ENCODE measurements at places on chromosomes 11 and 22.

DNA sequence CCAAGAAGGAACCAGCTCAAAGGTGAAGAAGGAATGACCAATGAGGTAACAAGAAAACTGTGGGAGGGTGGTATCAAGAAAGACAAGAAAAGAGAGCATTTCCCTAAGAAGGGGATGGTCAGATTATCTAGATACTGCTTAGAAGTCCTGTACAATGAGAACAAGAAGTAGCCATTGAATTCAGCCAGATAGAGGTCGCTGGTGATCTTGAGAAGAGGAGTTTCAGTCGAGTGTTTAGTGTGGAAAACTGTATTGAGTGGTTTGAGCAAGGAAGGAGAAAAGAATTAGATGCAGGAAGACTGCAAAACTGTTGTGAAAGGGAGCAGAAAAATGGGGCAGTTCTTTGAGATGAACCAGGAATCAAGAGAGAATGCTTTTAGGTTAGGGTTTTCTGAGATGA is 74.6 kb upstream of the FAT3 start:
- no peak for DNase-seq
- no peak overlapping the region for H3K27ac ChIP-seq
- no peaks in the 10 kb centered on the region for H3K27me3 ChIP-seq
- H3K36me3 ChIP-seq = no peaks in the 10 kb centered on the region
- no peaks in the 10 kb centered on the region for H3K4me1 ChIP-seq

GRCh38 chr11:63099555-63099954 is 44.5 kb downstream of the SLC22A24 start:
- no peaks in the 10 kb centered on the region for H3K4me1 ChIP-seq
- H3K4me3 ChIP-seq = no peak overlapping the region
- H3K27ac ChIP-seq = no peak overlapping the region
- H3K27me3 ChIP-seq = peaks cover 4% of the 10 kb centered on the region
- no peak for DNase-seq
- no peaks in the 10 kb centered on the region for H3K36me3 ChIP-seq

DNA sequence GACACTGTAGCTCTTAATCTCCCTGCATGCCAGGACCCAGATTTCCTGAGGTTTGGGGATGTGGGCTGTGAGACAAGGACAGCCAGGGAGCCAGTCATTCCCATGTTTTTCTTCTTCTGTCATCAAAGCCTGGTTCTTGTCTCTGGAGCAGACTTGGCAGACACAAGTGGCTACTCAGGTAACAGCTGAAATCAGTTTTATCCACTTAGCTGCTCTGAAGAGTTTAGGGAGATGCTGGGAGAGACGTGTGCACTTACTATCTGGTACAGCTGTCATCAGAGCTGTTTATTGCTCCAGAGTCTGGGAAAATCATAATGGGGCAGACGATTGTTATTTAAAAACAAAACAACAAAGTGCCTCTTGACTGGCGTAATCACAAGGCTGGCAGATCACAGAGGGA is 56.6 kb downstream of the CSNK2A3 start:
- no peaks in the 10 kb centered on the region for H3K36me3 ChIP-seq
- H3K4me1 ChIP-seq = no peaks in the 10 kb centered on the region
- no peaks in the 10 kb centered on the region for H3K27me3 ChIP-seq
- DNase-seq = no peak
- no peak overlapping the region for H3K4me3 ChIP-seq

GRCh38 chr11:76210931-76211851 is 4.9 kb upstream of the WNT11 start:
- peaks cover 17% of the 10 kb centered on the region for H3K4me1 ChIP-seq
- H3K36me3 ChIP-seq = no peaks in the 10 kb centered on the region
- H3K27me3 ChIP-seq = peaks cover 5% of the 10 kb centered on the region
- DNase-seq = peak; percentile 10
- H3K4me3 ChIP-seq = peak overlapping the region; percentile 37

- no peak for DNase-seq
- H3K4me1 ChIP-seq = no peaks in the 10 kb centered on the region
- no peak overlapping the region for H3K27ac ChIP-seq
- no peaks in the 10 kb centered on the region for H3K36me3 ChIP-seq
- no peak overlapping the region for H3K4me3 ChIP-seq
- H3K27me3 ChIP-seq = no peaks in the 10 kb centered on the region
Observed at GRCh38 chr22:33271390-33272161, 213.4 kb upstream of the SYN3 start.

DNA sequence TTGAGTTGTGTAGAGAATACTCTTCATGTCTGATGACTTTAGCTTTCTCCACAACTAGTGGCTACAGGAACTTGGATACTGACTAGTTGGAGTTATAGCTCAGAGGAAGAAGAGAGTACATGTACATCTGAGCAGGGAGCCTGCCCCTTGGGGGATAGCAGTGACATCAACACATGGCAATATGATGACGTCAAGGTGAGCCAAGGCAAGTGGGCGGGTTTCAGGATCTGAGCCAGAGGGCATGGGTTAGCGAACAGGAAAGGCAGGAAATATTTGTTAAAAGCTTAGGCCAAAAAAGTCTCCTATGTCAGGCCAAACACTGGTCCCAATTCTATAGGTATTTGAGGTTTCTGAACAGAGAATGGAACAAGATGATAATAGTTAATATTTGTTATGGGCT is 42.0 kb upstream of the HORMAD2 start:
- no peak overlapping the region for H3K27ac ChIP-seq
- no peaks in the 10 kb centered on the region for H3K36me3 ChIP-seq
- H3K4me3 ChIP-seq = no peak overlapping the region
- no peak for DNase-seq
- H3K4me1 ChIP-seq = no peaks in the 10 kb centered on the region

DNA sequence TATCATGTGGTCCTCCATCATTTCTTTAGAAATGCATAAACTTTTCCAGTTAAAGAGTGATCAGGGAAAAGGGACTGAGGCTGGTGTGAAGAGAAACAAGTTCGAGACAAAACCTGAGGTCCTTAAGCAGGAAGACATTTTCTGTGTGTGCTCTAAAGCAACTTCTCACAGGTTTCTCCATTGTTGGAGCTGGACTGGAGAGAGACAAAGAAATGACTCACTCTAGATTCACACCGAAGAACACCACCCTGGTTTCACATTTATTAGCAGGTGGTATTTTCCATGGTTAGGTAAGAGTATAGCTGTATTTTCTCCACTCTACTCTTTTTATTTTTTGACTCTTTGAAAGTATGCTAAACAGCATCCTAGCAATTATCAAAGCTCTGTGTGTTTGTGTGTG is 736.4 kb downstream of the KCNA4 start:
- no peak overlapping the region for H3K27ac ChIP-seq
- no peaks in the 10 kb centered on the region for H3K4me1 ChIP-seq
- H3K27me3 ChIP-seq = no peaks in the 10 kb centered on the region
- no peak for DNase-seq

GRCh38 chr22:48161298-48161697 is 1398.8 kb downstream of the TBC1D22A start:
- H3K4me3 ChIP-seq = no peak overlapping the region
- no peaks in the 10 kb centered on the region for H3K36me3 ChIP-seq
- no peak overlapping the region for H3K27ac ChIP-seq
- H3K27me3 ChIP-seq = no peaks in the 10 kb centered on the region
- no peaks in the 10 kb centered on the region for H3K4me1 ChIP-seq

DNA sequence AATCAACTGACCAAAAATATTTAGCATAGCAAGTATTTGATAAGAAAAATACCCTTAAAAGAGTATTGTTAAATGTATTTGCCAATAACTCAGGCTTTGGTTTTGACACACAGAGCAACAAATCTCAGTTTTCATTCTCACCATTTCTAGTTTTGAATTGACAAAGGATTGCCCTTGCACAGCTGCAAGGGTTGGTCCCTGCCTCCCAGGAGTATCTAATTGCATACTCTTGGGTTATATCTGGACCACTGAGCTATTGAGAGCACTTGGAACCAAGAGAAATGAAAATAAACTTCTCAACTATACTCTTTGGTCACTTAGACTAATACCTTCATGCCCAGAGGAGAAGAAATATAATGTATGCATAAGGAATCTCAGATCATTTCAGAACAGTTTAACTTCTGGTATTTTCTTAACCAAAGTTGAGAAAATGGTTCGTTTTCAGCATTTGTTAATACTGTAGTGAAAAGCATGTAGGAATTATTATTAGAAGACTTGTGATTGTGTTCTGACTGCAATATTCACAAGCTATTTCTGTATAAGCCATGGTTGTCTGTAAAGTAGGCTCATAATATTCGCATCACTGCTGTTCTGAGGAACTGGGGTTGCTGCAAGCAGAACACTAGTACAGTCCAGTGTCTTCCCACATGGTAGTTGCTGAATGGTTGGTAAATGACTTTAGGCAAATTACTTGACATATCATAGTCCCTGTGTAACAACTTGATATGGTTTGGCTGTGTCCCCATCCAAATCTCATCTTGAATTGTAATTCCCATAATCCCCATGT is 7.9 kb downstream of the C2CD3 start:
- no peaks in the 10 kb centered on the region for H3K27me3 ChIP-seq
- no peak overlapping the region for H3K4me3 ChIP-seq
- no peaks in the 10 kb centered on the region for H3K36me3 ChIP-seq
- no peak overlapping the region for H3K27ac ChIP-seq

DNA sequence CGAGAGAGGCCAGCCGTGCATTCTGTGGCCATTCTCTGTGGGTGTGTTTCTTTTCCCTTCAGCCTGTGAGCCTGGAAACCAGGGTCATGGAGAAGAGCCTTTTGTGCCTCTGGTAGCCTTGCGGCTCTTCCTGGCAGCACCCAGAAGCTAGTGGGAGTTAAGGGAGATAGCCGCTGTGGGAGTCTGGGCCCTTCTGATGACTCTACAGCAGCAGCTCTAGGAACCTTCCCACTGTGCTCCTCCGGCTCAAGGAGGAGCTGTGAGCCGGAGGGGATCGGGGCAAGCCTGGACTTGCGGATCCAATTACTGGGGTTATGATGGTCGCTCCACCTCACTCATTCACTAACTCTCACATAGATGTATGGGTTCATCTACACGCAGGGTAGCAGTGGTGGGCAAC is 10.5 kb downstream of the GTPBP1 start:
- DNase-seq = no peak
- no peak overlapping the region for H3K4me3 ChIP-seq
- H3K4me1 ChIP-seq = peaks cover 5% of the 10 kb centered on the region
- no peak overlapping the region for H3K27ac ChIP-seq

All from naive thymus-derived CD4-positive, alpha-beta T cell (primary cell).